ENCODE measurements at places on chromosomes 3 and 15. TPM values are rescaled to one million over a fixed set of nuclear protein-coding genes. Genes with fewer than 3 reads are reported as not detected.

Gene TRIM59
- total RNA-seq: 32.5 TPM

Gene C2CD4A
- total RNA-seq: 1.1 TPM

Gene ZNF501
- total RNA-seq: 3.9 TPM

Gene KLHL40
- total RNA-seq: not detected

Gene LINGO1
- 0.32 TPM for total RNA-seq

Gene DVL3
- 59.0 TPM for total RNA-seq

Gene RYK
- 48.3 TPM for total RNA-seq

DNA sequence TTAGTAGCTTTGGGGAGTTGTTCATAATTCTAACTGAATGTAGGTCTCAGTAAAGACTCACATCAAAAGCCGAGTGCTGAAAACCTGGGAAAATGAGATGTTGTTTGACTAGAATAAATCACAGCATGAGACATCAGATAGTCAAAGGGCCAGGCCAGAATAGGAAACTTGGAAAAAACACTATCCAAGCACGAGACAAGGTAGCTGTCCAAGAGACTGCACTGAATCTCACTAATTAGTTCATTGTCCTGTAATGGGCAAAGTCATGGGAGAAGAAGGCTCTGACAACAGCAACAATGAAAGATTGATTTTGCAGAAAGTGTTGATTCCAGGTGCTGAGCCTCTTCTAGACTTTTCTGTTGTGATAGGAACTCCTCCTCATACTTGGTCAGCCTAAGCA is 314.2 kb downstream of the ROBO1 start:
- DNase-seq: no peak

DNA sequence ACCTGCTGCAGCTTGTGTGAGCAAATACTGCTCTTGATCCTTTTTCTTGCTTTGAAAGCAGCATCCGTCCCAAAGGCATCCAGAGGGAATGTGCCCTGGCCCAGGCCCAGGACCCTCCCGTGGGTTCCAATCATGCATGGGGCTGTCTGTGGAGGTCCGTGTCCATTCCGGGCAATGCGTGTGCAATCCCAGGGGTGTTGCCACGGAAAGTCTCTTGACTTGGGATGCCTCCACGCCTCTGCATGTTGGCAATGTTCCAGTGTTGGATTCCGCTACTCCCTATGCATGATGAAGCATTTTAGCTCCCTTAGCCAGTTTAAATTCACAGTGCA is 105.7 kb downstream of the SNRPN start:
- DNase-seq: no peak

DNA sequence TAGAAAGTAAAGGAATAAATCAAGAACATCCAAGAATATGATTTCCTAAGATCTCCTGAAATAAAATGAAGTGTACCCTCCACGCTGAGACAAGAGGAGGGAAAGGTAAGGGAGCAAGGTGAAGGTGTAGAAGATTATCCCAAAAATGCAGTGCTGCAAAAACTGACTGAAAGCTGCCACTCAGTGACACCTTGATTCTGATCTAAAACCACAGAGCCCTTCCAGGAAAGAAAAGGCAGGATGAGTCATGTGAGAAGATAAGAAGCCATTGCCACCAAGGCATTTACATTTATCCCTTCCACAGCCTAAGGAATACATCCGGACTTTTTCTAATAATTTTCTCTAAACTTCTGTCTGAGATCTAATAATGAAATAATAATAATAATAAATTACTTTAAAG is 49.9 kb downstream of the IGSF11 start:
- no peak for DNase-seq

- peak; percentile 52 for DNase-seq
Observed at GRCh38 chr3:123286308-123287023, 84.7 kb downstream of the SEC22A start.

- peak; percentile 48 for DNase-seq
Observed at GRCh38 chr3:194121891-194122631, 13.9 kb upstream of the HES1 start.

DNA sequence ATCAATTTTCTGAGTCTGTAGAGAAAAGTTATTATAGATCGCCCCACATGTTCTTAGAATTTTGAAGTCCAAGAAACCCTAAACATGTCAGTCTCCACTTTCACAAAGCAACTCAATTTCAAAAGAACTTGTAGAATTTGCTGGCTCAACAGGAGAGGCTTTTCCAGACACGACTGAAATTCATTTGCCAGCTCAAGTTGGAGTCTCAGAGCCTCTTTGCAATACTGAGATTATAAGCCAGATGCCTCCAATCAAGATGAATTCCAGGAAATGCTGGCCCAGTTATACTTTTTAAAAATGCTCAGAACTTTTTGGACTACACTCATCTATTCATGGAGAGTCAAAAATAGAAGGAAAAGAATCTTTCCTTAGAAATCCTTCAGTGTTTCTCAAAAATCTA is 56.9 kb upstream of the NLGN1 start:
- DNase-seq: no peak

DNA sequence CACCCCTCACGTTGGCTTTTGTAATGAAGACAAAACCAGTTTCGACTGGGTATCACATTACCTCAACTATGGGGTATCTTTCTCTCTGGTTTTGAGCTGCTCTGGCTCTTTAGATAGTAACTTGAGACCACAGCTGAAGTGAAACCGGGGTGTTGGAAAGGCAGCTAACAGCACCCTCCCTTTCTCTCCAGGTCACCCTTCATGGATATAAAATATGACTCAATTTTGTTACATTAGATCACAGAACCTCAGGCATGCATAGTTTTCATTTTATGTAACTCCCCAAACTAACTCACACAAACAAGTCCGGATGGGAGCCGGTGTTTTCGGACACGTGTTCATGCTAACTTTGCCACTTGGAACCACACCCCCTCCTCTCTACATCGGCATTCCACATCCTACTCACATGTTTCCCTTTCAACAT is 90.7 kb downstream of the NR2F2 start:
- DNase-seq: no peak

- no peak for DNase-seq
Observed at GRCh38 chr15:98855067-98855814, 152.4 kb downstream of the PGPEP1L start.

- DNase-seq: no peak
Observed at GRCh38 chr3:99957151-99957796, 139.6 kb downstream of the CMSS1 start.

- DNase-seq: peak; percentile 92
Observed at GRCh38 chr15:52730173-52730572, 51.0 kb upstream of the ATOSA start.

DNA sequence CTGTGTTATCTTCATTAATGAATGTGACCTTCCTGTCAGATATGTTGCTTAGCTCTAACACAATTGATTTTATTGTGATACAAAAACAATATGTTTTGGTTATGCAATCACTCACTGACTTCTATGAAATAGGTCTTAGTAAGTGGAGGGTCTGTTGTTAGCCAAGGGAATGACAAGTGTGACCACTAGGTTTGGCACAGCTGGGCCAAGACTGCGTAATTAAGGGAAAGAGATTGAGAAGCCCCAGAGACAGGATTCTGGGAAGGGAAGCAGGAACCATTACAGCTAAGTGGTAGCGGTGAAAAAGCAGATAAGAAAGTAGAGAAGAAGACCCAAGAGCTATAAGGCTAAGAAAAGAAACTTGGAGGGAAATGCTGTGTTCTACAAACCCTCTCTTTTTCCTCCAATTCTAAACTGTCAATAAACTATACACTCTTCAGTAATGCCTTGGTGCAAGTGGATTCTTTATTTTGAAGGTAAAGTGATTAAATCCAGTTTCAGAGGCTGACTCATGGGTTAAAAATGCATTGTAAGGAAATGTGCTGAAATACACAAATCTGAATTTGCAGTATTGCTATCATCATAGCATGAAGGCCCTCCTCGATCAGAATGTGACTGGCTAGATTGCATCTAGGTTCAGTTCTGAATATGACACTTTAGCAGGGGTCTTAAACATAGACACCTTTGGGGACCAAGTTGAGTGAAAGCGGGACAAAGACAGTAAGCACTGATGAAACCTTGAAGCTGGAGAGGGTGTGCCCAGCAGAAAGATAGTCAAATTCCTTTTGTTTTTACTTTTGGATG is 26.1 kb downstream of the KCNMB2 start:
- DNase-seq: peak; percentile 42

GRCh38 chr3:98912448-98912847 is 11.0 kb upstream of the DCBLD2 start:
- DNase-seq: no peak

DNA sequence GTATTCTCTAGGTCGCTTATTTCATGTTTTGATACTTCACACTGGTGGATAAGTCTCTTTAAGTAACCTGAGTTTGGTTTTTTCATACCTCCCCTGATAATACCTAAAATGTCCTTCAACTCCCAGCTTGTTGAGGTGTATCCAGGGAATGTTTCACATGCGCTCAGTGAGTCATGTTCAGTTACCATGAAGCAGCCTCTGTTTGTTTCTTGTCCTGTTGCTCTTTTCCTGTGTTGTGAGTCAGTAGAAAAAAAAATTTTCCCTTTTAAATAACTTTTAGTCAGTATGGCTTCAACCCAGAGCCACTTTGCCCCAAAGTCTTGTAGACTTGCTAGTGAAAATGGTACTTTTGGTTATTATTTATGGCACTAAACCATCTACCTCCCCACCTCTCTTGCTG is 278.4 kb upstream of the ZPLD1 start:
- DNase-seq: peak; percentile 93

GRCh38 chr3:28860307-28860706 is 420.6 kb upstream of the RBMS3 start:
- DNase-seq: no peak

GRCh38 chr3:124296406-124296805 is 304.5 kb upstream of the ROPN1 start:
- DNase-seq: no peak

DNA sequence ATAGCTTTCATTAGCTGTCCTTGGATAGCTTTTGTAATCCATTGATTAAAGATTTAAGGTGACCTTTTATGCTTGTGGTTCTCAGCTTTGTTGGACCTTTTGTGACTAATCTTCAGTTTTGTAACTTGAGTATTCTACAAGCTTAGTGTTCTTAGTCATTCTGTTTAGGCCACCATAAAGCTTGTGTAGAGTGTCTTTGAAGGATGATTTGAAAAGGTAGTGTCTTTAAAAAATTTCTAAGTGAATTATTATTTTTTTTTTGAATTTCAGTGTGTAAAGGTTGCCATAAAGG is 7.5 kb downstream of the MORF4L1 start:
- DNase-seq: no peak

DNA sequence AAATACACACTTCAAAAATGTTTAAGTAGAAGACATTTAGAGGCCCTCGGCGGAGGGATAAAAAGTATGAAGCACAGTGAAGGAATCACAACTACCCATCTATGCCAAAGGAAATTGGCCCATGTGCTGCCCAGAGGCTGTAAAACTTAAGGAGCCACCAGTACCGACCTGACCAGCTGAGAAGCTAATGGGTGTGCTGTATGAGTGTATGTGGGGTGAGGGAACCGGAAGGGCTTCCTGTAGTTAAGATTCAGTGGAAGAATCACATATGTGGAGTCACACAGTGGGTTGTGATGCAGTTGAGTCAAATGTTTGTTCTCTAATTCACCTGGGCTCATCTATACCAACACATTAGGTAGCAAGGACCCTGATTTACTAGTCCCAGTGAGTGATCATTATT is 516.0 kb upstream of the IL12A start:
- no peak for DNase-seq

DNA sequence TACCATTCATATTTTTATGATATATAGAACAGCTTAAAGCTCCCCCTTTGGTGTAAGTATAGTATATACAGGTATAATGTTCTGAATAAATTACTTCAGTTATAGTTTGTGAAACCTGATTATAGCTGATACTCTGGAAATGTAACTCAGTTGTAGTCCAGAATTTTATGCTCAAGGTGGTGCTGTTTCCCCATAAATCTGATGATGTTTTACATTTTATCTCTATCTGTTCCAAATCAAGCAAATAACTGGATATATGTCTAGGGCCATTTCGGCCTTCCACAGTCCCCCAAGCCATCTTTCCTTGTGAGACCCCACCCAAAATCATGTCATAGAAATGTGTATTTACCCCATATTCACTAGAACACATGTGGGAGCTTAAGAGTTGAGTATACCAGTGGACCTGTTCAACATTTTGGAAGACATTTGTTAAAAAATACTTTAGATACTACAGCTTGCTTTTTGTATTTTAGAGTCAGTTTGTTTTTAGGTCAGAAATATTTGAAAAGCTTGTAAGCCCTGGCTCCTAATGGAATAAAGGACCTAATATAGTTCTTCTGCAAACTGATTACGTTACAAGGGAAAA is 107.1 kb downstream of the ATG7 start:
- DNase-seq: peak; percentile 90
